ENCODE measurements at places on chromosomes 7 and 10.
A peak's percentile ranks its signal among the peaks of the same experiment; 100 is the strongest.

DNA sequence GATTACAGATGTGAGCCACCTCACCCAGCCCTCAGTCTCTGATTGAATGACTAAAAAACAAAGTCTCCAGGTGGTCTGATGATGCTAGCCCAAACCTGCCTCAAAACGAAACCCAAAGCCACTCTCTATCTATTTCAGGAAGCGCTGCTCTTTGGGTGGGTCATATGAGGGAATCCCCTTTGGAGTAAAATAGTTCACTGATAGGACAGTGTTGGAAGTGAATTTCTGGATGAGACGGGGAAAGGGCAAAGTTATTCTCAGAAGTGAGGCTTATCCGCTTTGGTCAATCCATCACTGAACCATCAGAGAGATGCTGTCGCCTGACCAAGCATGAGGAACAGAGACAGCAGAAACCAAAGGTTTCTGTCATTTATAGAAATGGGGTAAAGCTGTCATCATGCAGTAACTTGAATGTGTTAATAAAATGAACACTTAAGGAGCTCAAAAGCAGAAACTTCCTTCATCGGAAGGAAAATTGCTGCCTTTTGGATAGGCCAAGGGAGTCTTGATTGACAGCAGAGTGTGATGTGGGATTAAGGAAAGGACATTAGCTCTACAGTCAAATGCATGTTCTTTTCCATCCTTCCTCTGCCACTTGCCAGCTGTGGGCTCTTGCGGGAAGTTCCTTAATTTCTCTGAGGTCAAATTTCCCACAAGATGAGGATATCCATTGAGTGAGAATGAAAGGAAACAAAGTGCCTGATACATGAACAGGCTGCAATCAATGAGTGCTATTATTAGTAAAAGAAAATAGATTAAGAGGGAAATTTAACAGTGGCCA is 64.9 kb upstream of the C1QL3 start:
- DNase-seq: no peak

DNA sequence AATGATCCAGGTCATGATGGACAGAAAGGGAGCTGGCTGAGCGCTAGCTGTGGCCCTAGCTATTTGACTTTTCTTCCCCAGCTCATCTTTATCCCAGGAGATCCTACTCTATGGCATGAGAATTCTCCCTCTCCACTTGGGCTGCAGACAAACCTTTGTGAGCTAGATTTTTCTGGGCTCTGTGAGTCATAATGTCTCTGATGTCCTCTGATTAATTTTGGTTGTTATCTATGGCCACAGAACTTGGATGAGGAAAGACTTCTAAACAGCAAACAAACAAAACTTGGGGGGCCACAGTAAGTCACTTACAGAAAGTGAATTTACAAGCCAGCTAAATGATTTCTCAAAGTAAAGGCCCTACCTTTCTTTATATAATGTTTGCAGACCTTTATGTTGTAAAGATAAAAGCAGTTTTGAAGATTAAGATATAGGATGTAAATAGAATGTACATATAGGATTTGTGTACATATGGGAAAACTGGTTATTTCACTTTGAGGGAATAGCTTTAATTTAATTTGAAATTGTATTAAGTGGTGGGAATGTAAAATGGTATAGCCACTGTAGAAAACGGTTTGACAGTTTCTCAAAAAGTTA is 10.4 kb downstream of the ABLIM1 start:
- DNase-seq: no peak

GRCh38 chr10:14820010-14820774 is 17.6 kb downstream of the CDNF start:
- no peak for DNase-seq

- no peak for DNase-seq
Observed at GRCh38 chr7:150631866-150632864, at the start of gene GIMAP6. Gene GIMAP6, minus strand, starts transcription at chr7:150632385. Its CDS starts 2,243 bp downstream, at chr7:150630142.

DNA sequence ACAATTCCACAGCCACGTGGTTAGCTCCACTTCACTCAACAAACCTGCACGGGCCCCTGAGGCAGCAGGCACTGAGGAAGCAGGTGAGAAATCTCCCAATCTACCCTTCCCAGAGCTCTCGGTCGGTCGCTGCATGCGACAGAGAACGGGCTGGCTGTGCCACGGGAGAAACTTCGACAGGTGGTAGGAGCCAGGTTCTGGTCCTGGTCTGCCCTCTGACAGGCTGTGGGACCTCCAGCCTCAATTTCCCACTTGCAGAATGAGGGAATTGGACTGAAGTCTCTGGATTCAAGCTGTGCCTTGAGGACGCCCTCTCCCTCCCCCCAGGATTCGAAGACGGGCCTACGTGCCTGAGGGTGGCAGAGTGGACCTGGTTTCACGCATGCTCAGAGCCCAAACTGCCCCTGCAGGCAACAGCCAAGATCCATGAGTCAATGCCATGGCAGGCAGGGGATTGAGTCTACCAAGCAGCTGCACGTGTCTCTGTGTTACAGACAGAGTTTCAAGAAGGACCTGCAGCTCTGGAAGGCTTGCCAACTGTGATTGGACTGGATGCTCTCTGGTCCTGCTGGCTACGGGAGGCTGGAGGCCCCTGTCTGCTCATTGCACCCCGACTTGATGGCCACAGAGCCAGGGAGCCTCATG is 215.0 kb downstream of the USP6NL start:
- DNase-seq: no peak

- peak; percentile 64 for DNase-seq
Observed at GRCh38 chr10:104835422-104835821, 194.3 kb downstream of the SORCS3 start.

GRCh38 chr10:59901470-59901869 is 4.9 kb downstream of the CCDC6 start:
- DNase-seq: no peak

- no peak for DNase-seq
Observed at GRCh38 chr7:87032604-87033339, 26.7 kb downstream of the ELAPOR2 start.

DNA sequence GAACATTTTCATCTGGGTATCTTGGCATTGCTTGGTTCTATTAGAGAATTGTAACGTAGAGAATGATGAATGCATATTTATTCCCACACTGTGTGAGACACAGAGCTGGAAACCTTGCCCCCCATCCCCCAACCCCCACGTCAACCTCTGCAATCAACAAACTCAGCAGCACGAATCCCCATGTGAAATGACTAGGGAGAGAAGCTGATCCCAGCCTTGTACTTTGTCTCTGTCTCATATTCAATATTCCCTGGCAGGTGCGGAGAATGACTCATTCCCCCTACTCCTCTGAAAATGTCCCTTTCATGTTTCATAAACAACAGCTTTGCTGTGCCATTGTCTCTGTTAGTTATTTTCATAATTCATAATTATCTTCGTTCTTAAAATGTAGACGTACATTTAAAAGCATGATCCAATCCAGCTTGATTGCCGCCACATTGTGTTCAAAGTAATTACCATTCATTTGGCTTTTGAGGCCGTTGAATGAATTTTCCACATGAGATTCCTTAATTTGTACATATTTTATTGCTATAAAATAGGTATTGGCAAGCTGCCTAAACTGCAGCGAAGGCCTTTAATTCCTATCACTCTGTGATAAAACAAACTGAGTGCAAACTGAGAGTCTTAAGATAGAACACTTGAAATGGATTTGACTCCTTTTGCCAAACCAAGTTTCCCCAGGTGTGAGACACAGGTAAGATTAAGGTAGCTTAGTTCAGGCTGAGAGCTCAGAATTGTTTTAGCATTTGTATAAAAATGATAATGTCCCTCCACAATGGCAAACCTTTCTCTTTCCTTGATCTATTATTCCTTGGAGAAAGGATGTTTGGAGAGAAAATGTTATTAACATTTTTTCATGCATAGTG is 920.2 kb downstream of the TYW1 start:
- DNase-seq: peak; percentile 65

DNA sequence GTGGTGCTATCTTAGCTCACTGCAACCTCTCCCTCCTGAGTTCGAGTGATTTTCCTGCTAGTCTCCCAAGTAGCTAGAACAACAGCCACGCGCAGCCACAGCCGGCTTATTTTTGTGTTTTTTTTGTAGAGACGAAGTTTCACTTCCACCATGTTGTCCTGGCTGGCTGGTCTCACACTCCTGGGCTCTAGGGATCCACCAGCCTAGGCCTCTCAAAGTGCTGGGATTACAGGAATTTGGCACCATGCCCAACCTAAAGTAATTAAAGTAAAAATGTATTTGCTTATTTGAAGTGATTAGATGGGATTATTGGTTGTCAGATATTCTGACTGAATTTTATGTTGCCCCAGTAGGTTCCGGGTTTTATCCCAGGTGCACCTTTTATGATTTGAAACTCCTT is 22.7 kb downstream of the LUC7L2 start:
- DNase-seq: no peak

DNA sequence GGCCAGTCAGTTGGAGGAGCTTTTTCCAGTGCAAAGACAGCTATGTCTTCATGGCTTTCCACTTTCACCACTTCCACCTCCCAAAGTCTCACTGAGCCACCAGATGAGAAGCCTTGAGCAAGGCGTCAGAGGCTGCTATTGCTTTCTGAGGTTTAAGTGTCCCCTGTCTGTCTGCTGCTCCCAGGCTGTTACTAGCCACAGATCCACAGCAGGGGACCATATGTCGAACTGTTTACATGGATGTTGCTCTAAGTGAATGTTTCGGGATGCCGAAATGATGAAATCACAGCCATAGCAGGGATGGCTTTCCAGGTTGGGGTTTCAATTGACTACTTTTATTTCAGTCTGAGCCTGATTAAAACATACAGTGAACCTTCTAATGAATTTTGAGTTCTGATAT is 88.5 kb downstream of the AVL9 start:
- no peak for DNase-seq

- no peak for DNase-seq
Observed at GRCh38 chr10:76106611-76107010, 675.2 kb downstream of the LRMDA start.

- DNase-seq: no peak
Observed at GRCh38 chr10:118635674-118636402, 40.4 kb upstream of the PRLHR start.

DNA sequence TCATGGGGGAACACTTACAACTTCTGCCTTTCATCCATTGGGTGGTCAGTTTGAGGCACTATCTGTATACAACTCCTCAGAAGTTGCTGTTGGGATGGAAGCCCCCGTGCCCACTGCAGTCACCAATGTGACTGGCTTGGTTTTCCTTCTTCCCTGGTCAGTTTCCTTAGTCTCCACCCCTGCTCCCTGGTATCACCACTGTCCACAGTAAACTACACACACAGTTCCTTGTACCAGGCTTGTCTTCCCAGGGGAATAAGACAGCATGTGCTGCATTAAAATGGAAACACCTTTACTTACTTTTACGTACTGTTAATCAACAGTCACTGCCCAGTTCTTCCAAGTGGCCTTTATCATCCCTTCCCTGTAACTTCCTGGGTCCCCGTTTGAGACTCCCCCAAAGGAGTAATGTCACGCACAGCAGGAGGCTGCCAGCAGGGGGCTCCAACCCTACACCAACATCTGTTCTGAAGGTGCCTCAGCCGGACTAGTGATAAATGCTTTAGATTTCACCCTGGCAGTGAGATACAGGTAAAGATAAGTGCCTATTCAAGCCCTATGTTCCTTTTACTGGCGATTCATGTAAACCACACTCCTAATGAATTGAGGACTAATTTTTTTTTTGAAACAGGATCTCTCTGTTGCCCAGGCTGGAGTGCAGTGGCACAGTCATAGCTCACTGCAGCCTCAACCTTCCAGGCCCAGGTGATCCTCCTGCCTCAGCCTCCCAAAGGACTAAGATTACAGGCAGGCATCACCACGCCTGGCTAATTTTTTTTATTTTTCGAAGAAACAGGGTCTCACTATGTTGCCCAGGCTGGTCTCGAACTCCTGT is 45.3 kb upstream of the PIK3AP1 start:
- peak; percentile 38 for DNase-seq

GRCh38 chr7:85103962-85104361 is 82.9 kb downstream of the SEMA3D start:
- no peak for DNase-seq

GRCh38 chr7:18352339-18353255 is 143.0 kb upstream of the HDAC9 start:
- DNase-seq: peak; percentile 45

DNA sequence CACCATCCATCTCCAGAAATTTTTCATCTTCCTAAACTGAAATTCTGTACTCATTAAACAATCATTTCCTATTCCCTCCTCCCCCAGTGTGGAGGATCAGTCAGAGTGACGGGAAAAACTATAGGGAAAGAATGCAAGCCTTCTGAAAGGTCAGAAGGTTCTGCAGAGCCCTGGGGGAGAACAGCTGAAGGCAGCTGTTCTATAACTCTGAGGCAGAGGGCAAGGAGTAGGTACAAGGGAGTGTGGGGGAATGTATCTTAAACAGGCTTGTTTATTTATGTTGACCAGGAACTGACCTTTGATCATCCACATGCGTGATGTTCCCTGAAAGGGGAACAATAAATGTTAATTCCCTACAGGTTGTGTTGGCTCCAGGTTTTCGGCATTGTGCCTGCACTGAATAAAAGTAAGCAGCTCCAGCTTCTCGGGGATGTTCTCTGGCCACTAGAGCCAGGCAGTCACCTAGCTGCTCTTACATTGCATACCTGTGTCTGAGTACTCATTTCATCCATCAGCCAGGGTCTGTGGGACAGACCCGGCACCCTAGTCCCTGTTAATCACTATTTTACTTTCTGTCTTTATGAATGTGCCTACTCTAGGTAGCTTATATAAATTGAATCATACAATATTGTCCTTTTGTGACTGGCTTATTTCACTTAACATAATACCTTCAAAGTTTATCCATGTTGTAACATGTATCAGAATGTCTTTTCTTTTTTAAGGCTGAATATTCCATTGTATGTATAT is 5.8 kb downstream of the IFIT1 start:
- no peak for DNase-seq

GRCh38 chr10:108612485-108612884 is 1310.8 kb downstream of the XPNPEP1 start:
- DNase-seq: no peak

DNA sequence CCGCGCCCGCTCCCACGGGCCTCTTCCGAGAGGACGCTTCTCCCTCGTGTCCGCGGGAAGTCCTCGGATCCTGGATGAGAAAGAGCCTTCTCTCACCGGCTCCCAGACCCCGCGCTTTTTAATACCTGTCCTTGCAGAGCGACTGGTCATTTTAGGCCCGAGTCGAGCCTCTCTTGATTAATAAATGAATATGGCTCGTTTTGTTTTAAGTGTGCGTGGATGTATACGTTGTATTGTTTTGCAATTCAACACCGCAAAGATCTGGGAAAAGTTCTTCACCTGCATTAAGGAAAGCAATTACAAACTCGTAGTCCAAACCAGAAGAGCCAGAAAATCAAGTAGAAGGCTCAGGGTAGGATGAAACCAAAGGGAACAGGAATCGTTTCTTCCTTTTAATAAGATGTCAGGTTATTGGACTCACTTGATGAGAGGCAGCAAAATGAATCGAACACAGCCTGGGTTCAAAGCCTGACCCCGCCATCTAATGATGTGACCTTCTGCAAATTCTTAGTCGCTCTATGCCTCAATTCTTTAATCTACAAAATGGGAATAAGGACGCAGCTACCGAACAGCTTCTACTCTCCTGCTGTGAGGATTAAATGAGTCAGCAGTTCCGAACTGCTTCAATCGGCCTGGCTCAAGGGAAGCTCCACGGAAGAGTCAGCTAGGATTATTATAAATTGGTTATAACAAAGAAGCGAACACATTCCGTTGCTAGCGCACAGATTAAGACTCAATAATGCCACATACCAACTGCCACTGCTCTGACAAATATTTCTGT is 277.8 kb upstream of the NEBL start:
- no peak for DNase-seq

- no peak for DNase-seq
Observed at GRCh38 chr7:142554560-142555532, 194.4 kb upstream of the PRSS1 start.
